ENCODE measurements at places on chromosomes 7 and 10. TPM values are rescaled to one million over a fixed set of nuclear protein-coding genes. Genes with fewer than 3 reads are reported as not detected.

DNA sequence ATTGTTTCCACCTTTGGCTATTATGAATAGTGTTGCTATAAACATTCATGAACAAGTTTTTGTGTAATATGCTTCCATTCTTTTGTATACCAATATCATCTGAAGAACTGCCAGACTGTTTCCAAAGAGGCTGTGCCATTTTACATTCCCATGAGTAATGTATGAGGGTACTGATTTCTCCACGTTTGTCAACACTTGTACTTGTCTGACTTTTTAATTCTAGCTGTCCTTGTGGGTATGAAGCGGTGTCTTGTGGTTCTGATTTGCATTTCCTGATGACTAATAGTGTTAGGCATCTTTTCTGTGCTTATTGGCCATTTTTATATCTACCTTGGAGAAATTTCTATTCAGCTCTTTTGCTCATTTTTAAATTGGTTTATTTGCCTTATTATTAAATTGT lies 52.8 kb downstream of the LSMEM1 start:
- DNase-seq: no peak

GPER1 gene
- total RNA-seq: 20.8 TPM

DNA sequence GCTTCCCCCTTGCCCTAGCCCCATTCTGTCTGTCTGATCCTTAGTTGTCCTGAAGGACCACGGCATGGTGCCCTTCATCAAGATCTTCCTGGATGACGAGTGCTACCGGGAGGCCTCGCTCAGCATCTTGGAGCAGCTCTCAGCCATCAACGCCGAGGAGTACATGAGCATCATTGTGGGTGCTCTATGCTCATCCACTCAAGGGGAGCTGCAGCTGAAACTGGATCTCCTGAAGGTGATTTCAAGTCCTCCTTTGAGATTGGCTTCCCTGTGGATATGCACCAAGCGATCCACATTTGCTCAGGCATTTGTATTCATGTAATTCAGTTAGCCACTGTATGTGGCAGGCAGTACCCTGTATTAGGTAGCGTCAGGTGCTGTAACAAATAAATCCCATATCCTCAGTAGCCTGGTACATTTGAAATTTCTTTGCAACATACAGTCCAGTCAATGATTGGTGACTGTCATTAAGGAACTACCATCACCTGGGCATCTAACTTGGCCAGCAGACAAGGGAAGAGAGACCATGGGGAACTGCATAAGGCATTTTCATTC lies 51.2 kb downstream of the WDFY4 start:
- no peak for DNase-seq

DNA sequence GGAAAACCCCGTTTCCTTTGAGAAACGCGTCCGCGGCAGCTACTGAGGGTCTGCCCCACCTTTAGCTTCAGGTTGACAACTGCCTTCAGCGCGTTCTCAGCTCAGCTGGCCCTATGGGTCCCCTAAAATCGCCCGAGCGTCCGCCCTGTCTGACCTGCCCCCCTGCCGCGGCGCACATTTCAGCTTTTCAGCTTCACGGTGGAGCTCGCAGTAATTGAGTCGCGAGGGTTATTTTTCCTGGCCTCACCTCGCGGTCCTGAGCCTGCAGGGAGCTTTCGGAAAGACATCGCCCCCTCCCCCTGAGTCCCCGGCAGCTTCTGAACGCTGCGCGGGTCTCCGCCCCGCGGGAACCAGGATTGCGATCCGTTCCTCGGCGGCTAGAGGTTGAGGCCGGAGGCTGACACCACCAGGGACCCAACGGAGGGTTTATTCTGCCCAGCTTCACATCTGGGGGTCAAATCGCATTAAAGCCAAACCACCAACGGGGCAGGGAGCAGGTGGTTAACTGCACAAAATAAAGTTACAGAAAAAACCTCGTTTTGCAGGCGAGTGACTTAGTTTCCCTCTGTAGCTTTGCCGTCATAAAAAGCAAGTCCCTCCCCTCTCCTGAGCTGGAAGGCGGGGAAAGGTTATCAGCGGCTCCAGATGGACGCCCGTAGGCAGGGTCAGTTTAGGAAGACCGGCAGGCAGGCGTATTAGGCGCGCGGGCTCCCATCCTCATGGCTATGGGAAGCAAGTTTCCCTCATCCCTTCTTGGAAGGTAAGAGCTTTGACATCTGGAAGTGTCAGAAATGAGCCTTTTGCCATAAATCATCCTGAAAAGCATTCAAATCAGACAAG lies 11.0 kb downstream of the TWIST1 start:
- no peak for DNase-seq

GRCh38 chr10:47240173-47240572 lies 59.8 kb upstream of the GDF10 start:
- DNase-seq: no peak

GRCh38 chr10:119139464-119140067 lies 25.9 kb downstream of the SFXN4 start:
- peak; percentile 21 for DNase-seq

GRCh38 chr10:62811159-62811875 lies 4.8 kb downstream of the EGR2 start:
- no peak for DNase-seq

- DNase-seq: no peak
Observed at GRCh38 chr7:122622682-122623081, 76.2 kb downstream of the RNF133 start.

DNA sequence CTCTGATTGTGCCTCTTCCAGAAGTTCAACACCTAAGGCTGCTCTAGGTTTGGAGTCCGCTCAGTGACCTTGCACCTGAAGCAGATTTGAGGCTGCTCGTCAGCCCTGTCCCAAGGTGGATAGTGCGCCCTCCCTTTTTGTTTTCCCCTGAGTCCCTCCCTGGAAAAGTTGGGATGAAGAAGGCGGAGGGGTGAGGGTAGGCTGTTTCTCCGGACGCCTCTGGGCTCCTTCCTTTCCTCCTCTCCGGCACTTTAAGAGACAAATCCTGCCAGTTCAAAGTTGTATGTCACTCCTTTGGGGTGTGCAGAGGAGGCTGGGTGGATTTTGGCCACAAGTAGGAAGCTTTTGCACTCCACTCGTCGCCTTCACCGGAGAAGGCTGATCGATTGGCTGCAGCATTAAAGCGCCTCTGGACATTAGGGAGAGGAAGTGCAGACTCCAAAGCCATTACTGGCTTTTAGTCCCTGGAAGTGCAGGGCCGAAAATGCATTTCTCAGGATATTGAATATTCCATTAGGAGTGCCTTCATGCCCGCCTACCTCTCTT lies 81.9 kb upstream of the PRKG1 start:
- DNase-seq: no peak

DNA sequence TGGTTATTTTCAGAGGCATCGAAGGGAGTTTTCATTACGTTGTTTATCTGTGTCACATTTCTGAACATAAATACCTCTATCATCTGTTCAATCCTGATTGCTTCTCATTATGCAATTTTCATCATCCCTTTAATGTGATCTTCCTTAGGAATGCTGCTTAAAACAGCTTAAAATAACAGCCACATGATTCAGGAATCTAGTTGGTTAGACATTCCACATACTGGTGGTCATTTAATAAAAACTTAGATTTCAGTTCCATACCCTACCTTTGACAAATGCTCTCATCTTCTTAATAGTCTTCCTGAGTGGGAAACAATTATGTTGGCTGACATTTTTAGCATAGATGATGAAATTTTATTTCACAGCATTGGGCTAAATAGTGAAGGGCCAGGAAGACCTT lies 191.3 kb upstream of the CDCA7L start:
- no peak for DNase-seq

DNA sequence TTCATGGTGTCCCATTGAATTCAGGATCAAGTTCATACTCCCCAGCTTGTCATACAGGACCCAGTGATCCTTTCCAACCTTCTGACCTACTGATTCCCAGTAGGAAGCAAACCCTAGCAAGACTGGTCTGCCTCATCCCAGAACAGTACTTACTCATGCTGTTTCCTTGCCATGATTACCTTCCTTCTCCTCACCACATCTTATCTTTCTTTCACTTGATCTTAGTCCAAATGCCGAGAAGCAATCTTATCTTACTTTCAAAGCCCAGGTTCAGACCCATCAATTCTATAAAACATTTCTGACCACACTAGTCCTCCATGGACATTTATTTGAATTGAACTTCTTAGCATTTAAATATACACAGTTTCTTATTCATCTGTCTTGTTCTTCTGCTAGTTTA lies 26.6 kb upstream of the ATRNL1 start:
- DNase-seq: no peak

RADIL gene
- 1.4 TPM for total RNA-seq

ZSWIM8 gene
- total RNA-seq: 67.1 TPM

GRCh38 chr10:29377333-29377961 lies 88.6 kb downstream of the LYZL1 start:
- DNase-seq: no peak

All from left colon (tissue), 2 donors.